ENCODE measurements at places on chromosomes 5 and 9.

DNA sequence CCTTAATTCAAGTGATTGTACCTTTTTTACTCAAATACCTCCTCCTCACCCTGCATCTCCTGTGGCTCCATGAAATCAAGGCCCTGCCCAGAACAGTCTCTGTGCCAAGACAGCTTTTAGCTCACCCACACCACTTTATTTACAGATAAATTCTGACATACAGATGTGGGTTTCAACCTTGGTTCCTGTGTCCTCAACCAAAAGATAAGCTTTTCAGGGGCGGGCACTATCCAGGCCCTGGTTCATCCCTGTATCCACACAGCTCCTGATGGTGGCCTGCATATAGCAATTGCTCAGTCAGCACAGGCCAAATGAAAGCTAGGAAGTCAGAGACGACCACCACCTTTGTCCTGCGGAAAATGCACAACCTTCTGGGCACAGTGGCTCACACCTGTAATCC lies 8.3 kb downstream of the SHB start:
- no peak for DNase-seq

DNA sequence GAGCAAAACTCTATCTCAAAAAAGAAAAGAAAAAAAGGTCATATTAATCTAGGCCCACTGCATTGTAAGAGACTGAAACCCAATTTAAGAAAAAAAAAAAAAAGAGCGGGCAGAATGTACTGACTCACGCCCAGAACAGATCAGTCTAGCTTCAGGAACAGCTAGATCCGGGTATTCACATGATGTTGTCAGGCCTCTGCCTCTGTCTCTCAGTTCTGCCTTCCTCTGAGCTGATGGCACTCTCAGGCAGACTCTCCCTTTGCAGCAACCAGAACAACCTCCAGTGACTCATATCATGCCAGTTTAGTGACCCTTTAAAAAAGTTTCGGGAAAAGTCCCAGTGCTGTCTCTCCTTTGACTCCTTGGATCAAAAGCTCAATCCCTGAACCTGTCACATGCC lies 53.0 kb downstream of the NEURL1B start:
- no peak for DNase-seq

DNA sequence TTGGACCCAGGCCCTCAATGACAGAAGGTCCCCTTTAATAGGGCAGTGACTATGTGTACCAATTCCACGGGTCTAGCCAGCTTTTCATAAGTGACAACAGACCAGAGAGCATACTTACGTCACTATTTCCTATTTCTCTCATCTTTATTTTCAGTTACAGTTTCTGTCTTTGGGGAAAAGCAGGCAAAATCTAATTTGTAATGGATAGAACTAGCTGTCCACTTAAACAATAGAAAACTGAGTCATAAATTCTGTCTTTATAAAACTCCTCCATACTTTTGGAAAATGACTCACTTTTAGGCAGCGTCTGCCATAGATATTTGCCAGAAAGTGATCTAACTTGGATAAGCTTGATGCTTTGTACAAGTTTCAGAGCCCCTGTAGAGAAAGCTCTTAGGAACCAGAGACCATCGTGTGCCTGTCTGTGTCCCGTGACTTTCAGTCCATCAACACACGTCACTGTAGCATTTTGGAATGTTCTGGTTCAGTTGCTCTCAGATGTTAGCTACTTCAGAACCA lies 101.9 kb downstream of the F2RL2 start:
- no peak for DNase-seq

DNA sequence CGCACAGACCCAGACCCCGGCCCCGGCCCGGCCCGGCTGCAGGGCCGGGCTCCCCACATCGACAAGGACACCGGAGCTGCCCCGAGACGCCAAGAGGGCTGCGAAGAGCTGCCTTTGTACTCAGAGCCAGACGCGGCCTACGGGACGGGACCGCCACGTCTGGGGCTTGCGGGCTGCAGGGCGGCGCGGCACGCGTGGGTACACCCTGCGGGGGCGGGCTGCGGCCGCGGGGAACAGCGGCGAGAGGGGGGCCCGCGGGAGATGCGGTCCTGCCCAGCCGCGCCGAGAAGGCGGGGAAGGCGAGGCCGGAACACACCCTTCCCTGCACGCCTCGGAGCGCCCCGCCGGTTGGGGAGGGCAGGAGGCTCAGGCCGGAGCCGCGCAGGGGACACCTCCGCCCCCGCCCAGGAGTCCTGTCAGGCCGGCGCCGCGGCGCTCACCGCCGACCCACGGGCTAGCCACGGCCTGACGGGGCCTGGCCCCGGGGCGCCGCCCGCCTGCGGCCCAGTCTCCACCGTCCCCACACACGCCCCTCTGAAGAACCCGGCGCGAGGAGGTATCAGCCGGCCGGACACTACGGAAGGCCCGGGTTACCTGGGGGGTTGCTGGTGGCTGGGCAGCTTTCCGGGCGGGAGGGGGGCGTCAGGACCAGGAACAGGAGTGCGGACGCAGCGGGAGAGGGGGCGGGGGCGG lies 478 bp downstream of the RAB14 start:
- no peak for DNase-seq

DNA sequence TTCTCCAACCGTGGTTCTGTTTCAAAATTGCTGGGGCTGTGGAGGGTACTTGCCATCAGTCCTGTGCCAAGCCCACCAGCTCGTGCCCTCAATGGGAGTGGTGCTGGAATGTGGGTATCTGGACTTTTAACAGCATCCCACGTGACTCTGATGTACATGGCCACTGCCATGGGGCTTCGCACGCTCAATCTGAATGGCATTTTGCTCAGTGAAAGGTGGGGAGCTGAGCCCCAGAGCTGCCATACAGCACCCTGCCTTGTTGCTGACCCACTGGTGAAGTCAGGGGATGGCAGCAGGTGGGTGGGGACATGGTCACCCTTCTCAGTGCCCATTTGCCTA lies 16.6 kb upstream of the SYNPO start:
- DNase-seq = no peak
